CD4-positive, alpha-beta T cell treated with Interleukin-6 for 4 hours (primary cell): ENCODE measurements at places on chromosomes 11 and 22.
A peak's percentile ranks its signal among the peaks of the same experiment; 100 is the strongest.

GRCh38 chr11:93743291-93743690 is 1.8 kb downstream of the C11orf54 start:
- no peak for DNase-seq

GRCh38 chr22:39661842-39662685 is 91.5 kb downstream of the CACNA1I start:
- peak; percentile 90 for DNase-seq

DNA sequence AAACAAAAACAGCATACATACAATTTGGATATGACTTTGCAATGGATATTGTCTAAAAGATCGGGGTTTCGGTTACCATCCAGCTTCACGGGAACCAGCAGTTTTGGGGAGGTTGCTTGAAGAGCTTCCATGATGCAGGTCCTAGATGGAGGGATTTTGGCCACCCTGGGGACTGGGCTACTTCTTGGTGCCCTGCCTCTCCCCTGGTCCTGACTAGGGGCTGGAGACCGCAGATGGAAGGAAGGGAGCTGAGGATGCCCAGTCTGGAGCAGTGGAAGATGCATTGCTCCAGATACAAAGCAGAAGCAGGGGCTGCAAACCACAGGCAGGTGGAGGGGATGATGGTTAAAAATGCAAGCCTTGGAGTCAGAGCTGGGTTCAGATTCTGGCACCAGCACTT is 13.5 kb downstream of the SOX10 start:
- no peak for DNase-seq

DNA sequence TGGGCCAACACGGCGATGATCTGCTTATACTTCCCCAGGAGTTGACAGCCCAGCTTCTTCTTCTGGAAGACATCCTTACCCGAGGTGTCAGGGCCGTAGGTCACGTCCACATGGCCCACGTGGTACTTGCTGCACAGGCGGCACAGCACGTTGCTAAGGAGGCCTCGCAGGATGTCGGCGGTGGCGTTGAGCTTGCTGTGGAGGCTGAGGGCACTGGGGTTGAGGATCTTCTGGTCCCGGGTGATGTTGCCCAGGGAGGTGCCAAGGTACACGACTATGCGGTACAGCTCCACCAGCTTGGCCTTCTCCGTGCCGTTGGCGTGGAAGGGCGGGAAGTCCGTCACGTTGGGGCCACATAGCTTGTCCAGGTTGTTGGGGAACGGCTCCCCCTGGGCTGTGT is 2.9 kb downstream of the LIF start:
- DNase-seq, result no peak

DNA sequence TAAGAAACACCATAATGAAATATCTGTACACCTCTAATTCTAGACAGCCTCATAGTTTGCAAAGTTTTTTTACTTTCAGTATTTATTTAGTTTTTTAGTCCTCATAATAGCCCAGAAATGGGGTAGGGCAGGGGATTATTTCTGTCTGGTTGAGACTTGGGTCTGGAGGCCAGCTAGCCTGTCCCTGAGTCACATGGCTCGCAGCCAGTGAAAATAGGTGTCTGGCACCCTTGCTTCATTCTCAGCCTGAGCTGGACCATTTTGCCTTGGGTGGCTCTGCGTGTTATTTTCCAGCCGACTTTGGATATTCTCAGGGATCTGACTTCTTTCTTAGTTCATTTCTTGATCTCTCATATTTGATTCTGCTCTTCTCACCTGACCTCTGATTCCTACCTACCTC is 123.9 kb upstream of the NARS2 start:
- DNase-seq, result no peak

GRCh38 chr11:77252555-77253270 is 48.8 kb downstream of the GDPD4 start:
- DNase-seq, result no peak

DNA sequence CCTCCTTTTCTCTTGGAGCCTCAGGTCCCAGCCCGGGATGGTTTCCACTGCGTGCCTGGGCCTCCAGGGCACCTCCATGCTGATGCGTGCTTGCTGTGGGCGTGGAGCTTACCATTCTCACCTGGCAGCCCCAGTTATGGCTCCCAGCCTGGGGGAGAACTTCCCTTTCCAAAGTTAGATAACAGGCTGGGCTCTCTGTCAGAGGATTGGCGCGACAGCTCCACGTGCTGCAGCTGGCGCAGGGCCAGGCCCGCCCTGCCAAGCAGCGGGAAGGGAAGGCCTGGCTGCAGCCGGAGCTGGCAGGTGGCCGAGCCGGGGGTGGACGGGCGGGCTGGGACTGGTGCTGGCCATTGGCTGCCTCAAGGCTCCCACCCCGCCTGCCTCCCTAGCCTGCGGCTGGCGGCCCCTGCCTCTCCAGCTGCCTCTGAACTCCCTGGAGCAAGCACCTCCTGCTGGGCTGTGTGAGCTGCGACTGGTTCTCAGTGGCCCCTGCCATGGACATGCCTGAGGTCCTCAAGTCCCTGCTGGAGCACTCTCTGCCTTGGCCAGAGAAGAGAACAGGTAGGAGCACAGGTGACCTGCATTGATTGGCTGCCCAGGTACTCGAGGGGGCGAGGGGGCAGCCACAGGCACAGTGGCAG is 14.6 kb upstream of the TEF start:
- DNase-seq, result peak; percentile 23

GRCh38 chr11:86571273-86571948 is 101.0 kb downstream of the ME3 start:
- DNase-seq, result no peak

GRCh38 chr22:48887394-48888332 is 940.0 kb downstream of the BRD1 start:
- no peak for DNase-seq

DNA sequence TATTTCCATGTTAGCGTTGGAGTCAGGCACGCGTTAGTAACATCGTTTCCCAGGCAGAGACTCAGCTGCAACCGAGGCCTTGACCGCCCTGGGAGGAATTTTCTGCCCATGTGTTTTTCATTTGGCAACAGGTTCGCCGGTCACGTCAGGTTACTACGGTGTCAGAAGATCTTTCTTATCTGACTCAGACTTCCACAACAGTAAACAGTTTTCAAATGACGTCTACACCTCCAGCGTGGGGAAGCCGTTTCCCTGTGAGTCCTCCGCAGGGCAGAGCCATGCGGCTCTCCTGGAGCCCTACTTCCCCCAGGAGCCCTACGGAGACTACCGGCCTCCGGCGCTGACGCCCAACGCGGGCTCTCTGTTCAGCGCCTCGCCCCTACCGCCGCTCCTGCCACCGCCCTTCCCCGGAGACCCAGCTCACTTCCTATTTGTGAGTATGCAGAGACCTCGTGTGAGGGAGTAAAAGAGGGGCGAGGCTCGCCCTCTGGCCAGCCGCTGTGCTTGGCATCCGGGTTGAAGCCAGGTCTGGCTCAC is 14.3 kb upstream of the POU2AF3 start:
- DNase-seq, result no peak

GRCh38 chr11:66388780-66389386 is 17.3 kb upstream of the SLC29A2 start:
- peak; percentile 80 for DNase-seq

- DNase-seq, result no peak
Measured at GRCh38 chr22:31086703-31087330, 5.7 kb downstream of the SMTN start.

DNA sequence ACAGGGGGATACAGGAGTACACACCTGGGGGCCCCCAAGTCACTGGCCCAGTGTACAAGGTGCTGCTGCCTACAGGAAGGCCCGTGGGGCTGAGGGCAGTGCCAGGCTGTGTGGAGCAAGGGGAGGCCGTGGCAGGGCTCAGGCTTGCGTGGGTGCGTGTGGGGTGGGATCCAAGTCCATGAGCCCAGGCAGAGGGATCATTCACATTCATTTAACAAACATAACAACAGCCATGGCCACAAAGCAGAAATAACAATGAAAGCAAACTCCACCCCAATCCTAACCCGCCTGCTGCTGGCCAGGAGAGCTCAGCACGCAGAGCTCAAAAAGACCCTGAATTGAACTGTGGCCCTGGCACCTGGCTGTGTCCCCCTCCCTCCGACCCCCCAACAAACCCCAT is 17.0 kb upstream of the SCGB1A1 start:
- no peak for DNase-seq
